ENCODE measurements at places on chromosomes 16 and 17.

- DNase-seq, result no peak
Observed at GRCh38 chr16:57258910-57259475, 13.9 kb downstream of the ARL2BP start.

DNA sequence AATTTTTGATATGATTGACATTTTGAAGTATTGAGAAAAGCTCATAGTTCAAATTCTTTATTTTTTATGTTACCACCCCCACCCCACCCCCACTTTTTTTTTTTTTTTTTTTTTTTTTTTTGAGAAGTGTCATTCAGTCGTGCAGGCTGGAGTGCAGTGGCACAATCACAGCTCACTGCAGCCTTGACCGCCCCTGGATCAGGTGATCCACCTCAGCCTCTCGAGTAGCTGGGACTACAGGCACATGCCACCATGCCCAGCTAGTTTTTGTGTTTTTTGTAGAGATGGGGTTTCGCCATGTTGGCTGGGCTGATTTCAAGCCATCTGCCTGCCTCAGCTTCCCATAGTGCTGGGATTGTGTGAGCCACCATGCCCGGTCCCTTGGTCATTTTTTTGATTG, 7.4 kb downstream of the TAF15 start:
- DNase-seq, result no peak

DNA sequence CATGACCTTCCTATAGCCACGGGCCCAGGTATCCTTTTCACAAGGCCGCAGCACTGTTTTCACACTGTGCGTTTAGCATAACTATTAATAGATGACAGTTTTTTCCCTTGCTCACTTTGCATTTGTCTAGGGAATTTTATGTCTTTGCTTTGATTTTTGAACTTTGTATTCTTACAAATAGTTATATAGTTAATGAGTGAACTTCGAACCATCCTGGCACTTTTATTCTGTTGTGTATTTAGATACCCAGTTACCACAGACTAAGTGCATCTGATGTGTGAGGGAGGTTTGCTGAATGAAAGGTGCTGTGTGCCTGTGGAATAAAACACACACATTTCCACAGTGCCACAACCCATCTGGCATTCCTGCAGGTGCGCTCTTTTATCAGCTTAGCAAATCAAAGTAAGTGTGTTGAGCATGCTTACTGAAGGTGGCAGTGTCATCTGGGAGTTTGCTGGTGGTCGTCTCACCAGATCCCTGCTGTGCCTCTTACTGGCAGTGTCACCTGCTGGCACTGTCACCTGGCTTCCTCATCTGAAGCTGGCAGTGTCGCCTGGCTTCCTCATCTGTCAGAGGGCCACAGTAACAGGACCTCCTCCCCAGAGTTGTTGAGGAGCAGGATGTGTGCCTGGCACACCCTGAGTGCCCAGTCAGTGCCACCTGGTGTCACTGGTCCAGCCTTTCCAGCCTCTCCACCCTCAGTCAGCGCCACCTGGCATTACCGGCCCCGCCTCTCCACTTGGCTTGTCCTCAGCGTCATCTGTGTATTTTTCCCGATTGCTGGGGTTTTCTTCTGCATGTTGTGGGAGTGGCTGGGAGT, 37.6 kb downstream of the USP10 start:
- DNase-seq, result no peak

DNA sequence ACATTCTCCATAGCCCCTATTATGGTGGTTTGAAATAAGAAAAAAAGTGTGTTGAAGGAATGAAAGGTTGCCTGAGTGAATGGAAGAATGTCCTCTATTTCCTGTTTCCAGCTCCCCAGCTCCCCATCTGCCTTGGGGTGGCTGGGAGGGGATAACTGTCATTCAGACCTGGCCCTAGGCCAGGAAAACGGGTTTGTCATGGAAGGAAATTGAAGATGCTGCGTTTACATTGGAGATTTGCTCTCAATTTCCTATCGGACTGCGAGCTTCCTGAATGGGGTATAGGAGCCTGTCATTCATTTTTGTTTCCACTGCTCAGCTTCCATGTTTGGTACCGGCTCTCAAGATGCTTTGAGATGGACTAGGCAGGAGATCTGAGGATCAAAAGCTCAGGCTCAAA, 2.2 kb upstream of the FZD2 start:
- DNase-seq, result peak; percentile 77

DNA sequence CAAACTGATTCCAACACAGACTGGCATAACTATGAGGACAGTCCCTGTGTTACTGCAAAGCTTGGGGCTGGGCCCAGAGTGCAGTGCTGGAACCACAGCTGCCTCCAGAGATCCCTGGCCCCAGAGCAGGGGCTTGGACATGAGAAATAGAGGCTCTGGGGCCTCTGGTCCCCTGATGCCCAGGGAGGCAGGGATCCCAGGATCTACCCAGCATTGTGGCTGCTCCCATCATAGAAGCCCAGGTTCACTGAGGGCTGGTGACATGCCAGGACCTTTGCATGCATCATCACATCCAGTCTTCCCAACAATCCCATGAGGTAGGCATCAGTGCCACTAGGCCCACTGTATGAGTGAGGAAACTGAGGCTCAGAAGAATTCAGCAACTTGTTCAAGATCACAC, 95.8 kb downstream of the TMEM132E start:
- DNase-seq, result no peak

GRCh38 chr17:81460856-81461460, 51.6 kb downstream of the ACTG1 start:
- no peak for DNase-seq

GRCh38 chr16:48511071-48511540, 98.9 kb downstream of the N4BP1 start:
- DNase-seq, result peak; percentile 47

GRCh38 chr17:77875881-77876509, 82.5 kb upstream of the TNRC6C start:
- DNase-seq, result peak; percentile 62

- DNase-seq, result no peak
Observed at GRCh38 chr17:35001549-35001948, 21.2 kb downstream of the LIG3 start.

- no peak for DNase-seq
Observed at GRCh38 chr16:79283578-79283977, 317.0 kb downstream of the MAF start.

DNA sequence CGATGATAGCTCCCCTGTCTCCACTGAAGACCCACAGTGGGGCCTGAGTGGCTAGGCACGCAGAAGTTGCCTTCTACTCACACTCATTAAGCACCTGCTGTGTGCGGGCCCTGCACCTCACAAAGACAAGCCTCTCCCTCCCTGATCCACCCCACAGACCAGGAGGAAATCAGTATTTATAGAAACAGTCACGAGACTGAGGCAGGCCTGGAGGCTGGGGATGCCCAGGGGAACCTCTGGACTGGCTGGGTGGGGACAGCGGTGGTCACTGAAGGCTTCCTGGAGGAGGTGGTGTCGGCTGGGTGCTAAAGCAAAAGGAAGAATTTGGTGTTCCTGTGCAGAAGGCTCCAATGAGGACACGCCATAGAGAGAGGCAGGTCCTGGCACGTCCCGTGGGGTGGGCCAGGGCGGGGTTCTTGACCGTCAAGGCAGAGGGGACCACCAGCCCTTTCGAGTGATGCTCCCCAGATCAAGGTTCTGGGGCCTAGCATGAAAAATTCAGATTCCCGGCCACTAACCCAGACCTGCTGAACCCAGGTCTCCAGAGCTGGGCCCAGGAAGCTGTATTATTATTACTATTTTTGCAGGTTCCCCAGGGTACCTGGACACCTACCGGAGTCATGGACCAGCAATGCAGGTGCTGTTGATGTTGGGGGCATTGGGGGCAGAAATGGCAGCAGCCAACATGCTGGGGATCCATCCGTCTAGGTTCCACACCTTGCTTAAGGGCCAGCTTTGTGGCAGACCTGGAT, 23.0 kb downstream of the PPL start:
- DNase-seq, result no peak

- no peak for DNase-seq
Observed at GRCh38 chr16:85635545-85636140, 22.5 kb downstream of the GSE1 start.

GRCh38 chr17:3571043-3571900, 13.7 kb upstream of the TRPV3 start:
- DNase-seq, result no peak

DNA sequence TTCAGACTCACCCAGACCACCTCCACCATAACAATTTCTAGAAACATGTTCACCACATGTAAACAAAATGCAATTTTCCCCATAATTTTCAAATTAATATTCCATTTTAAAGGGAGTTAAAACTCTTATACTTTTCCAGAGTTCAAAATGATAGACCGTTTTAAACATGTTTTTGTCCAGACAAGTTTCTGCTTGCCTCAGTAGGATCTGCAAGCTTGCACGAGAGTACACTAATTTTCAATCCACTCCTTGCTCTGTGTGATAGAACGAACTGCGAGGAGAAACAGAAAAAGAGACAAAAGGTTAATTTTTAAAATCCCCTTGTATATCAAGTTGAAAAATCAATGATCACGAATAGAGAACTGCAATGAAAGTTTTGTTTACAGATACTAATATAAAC, 7.1 kb downstream of the FAHD1 start:
- no peak for DNase-seq

GRCh38 chr17:47618410-47618809, 31.3 kb upstream of the KPNB1 start:
- DNase-seq, result peak; percentile 15

DNA sequence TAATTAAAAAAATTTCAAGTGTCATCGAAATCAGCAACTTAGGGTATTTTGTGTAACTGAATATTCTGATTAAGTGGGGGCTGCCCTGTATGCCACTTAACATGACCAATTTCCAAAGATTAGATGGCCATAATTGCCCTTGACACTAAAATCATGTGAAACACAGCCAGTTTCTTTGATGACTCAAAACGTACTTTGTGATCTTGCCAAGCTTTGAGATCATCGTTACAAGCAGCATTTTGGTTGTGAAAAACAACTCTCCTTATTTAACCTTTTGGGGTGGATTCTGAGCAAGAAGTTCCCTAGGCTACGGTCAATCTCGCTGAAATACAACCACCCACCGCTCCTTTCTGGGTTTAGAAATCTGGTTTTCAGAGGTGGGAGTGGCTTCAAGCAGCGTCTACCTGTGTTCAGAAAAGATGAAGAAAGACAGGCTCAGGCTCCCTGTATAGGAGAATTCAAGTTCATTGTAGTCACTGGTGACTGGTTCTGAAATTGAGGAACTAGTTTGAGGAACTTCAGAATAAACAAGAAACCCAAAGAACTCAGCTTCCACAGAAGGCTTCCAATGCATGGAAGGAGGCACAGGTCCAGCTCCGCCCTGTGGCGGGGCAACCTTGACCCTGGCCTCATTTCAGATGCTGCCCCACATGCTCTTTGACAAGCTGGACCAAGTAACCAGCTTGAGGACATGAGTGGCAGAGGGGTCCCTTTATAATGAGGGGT, 9.4 kb downstream of the MAP3K14 start:
- DNase-seq, result peak; percentile 75

DNA sequence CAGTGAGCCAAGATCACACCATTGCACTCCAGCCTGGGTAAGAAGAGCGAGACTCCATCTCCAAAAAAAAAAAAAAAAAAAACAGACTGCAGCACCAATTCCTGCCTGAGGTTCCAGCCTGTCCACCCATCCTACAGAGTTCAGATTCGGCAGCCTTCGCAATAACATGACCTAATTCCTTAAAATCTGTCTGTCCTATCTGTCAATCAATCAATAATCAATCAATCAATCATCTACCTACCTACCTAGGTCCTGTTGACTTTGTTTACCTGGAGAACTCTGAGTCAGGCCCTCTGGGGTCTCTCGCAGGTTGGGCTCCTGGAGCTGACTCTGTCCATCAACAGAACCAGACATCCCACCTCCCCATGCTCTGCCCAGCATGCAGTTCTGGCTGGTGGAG, 236.7 kb downstream of the ENGASE start:
- DNase-seq, result no peak

- no peak for DNase-seq
Observed at GRCh38 chr16:27441998-27442397, 40.0 kb downstream of the IL21R start.

- no peak for DNase-seq
Observed at GRCh38 chr16:58035356-58036170, 10.0 kb downstream of the MMP15 start.

GRCh38 chr17:17910060-17910459, 62.1 kb downstream of the TOM1L2 start:
- no peak for DNase-seq

GRCh38 chr17:3803308-3803640, 2.3 kb upstream of the ITGAE start:
- DNase-seq, result no peak

DNA sequence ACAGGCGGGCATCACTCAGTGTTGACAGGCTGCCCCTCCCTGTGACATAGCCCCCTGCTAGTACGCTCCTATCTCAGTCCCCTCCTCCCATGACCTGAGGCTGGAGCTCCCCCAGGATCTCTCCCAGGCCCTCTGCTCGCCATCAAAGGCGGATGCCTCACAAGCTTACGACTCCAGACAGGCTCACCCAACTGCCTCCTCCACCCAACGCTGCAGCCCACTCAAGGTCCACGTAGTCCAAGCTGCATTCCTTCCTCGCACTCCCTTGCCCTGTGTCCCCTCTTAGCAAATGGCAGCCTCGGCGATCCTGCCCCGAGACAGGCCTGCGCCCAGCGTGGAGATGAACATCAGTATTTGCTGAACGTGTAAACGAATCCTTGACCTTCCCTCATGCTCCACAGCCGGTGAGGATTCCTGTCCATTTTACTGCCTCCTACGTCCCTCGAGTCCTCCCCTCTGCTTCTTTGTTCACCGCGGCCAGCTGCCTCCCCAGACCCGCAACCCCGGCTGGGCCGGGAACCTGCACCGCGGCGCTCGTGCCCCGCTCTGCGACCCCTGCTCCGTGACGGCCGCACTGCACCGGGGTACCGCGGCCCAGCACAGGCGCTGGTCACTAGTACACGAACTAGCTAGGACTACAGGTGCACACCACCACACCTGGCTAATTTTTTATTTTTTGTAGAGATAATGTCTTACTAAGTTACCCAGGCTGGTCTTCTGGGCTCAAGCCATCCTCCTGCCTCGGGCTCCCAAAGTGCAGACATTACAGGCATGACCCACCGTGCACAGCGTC, 838 bp upstream of the TMEM97 start:
- no peak for DNase-seq

DNA sequence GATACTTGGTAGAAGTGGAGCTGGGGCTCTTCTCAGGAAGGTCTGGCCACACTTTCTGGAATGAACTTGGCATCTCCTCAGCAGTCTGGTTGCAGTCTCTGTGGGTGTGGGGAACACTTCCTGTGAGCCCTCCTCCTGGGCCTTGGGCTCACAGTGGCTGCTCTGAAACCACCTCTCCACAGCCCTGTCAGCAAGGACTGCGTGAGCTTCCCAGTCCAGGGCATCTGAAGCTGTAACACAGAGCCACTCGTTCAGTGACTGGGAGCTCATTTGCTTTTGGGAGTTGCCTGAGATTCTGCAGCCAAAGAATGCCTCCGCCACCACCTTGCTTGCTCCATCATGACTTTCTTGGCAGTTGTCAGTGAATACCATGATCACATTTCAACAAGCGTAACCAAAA, 60.0 kb downstream of the CLEC16A start:
- DNase-seq, result peak; percentile 73

- no peak for DNase-seq
Observed at GRCh38 chr16:86490859-86491639, 19.3 kb upstream of the FOXF1 start.

- no peak for DNase-seq
Observed at GRCh38 chr16:27492588-27492979, 57.1 kb downstream of the GTF3C1 start.

- no peak for DNase-seq
Observed at GRCh38 chr16:20901068-20901435, 481 bp downstream of the LYRM1 start.

Measured in fibroblast of skin of back (primary cell).